ENCODE measurements at places on chromosomes 2 and 18.

DNA sequence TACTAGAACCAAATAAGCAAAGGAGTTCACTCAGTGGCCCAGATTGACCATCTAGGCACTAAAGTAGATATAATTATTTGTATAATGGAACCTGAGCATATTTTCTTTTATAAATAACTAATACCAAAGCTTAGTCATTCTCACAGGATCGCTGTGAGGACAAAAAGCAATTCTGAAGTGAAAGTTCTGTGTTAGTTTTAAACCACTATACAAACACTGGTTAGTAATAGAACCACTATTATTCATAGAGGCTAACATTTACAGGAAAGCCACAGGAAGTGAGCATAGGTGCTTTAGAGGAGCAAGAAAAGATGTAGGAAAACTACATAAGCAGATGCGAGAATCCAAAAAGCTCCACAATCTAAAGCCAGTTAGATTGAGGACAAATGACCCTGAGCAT is 364.7 kb downstream of the XIRP2 start:
- no peak for DNase-seq

- DNase-seq, result peak; percentile 72
Observed at GRCh38 chr2:24021122-24021998, 11.5 kb downstream of the MFSD2B start.

DNA sequence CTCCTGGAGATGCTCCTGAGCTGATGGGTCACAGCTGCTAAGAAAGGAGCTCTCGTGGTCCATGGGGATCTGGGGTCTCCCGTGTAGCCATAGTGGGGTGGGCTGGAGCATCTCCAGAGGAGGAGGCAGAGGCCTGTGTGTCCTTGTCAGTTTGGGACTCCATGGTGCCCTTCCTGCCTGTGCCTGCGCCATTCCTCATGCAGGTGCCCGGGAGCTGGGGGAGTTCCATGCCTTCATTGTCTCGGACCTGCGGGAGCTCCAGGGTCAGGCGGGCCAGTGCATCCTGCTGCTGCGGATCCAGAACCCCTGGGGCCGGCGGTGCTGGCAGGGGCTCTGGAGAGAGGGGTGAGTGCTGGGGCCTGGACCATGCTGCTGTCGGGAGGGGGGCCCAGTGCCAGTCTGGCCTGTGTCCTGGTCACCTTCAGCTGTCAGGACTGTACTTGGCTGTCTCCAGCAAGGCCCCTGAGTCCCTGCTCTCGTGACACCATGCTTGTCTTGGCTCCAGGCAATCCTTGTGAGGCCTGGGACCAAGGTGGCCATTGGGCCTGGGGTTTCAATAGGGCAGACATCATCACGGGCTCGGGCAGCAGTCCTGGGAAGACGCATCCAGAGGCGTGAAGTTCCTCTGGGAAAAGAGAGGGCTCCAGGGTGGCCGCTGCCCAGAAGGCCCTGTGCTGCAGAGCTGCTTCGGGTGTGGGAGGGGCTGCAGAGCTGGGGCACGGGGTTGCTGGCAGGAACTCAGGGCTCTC is 7.3 kb downstream of the CAPN10 start:
- DNase-seq, result no peak

- DNase-seq, result no peak
Observed at GRCh38 chr2:162293122-162293786, 25.2 kb downstream of the IFIH1 start.

GRCh38 chr2:67503066-67503795 is 106.1 kb downstream of the ETAA1 start:
- DNase-seq, result no peak

DNA sequence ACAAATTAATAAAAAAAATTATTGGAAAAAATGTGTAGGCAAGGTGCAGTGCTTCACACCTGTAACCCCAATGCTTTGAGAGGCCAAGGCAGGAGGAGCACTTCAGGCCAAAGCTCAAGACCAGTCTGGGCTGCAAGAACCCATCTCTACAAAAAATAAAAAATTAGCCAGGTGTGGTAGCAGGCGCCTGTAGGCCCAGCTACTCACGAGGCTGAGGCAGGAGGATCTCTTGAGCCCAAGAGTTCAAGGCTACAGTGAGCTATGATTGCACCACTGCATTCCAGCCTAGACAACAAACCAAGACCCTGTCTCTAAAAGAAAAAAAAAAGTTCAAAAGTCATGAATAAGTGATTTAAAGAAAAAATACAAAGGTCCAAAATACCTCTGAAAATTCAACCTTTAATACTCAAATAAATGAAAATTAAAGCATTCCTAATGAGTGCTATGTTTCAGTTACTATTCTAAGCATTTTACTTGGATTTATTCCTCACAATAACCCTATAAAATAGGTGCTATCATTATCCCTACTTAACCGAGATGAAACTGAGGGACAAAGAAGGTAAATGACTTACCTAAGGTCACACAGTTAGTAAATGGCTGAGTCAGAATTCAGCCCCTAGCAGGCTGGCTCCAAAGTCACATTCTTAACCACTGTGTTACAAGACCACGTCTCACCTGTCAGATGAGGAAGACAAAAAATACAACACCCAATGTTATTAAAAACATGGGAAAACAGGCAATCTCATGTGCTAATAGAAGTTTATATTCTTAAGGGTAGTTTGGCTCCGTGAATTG is 36.4 kb upstream of the PCBP1 start:
- no peak for DNase-seq

- DNase-seq, result peak; percentile 28
Observed at GRCh38 chr18:59707306-59707705, 10.1 kb upstream of the CCBE1 start.

GRCh38 chr2:207474863-207475485 is 54.8 kb upstream of the CREB1 start:
- DNase-seq, result peak; percentile 42

DNA sequence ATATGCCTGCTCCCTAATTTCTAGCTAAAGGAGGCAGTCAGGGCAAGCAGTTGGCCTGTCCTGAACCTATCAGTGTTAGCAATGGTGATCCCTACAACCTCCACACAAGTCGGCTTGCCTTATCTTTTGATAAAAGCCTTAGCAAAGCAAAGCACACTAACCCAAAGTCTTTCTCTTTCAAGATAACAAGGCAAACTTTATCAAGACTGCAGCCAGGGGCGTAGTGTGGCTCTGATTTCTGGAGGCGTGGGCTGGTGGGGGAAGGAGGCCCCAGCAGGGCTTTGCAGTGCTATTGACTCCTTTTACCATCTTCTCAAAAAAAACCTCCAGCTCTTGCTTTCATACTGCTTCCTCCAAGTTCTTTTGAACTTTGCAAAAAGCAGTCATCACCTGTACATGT is 40.2 kb upstream of the LAMA1 start:
- no peak for DNase-seq

- DNase-seq, result no peak
Observed at GRCh38 chr2:102418421-102418961, 4.5 kb upstream of the IL18RAP start.

- no peak for DNase-seq
Observed at GRCh38 chr2:166361351-166362153, 14.2 kb downstream of the SCN9A start.

DNA sequence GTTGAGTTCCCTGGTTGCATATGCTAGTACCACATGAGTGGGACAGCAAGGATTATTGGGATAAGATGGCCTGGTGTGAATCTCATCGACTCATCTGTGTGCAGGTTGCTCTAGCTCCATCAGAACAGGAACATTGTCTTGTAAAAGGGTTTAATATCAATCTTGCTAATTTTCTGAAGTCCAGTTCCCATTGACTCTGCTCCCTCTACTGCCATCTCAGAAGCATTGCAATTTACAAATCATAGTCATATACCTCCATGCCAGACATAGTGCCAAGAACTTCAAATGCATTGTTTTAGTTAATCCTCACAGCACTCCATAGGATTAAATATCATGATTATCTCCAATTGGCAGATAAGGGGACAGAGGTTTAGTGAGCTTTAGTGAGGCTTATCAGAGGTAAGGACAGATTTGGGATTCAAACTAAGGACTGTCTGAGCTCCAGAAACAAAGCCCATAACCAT is 4.8 kb upstream of the STAT4 start:
- peak; percentile 19 for DNase-seq

GRCh38 chr2:108455571-108455970 is 6.6 kb downstream of the GCC2 start:
- DNase-seq, result no peak

DNA sequence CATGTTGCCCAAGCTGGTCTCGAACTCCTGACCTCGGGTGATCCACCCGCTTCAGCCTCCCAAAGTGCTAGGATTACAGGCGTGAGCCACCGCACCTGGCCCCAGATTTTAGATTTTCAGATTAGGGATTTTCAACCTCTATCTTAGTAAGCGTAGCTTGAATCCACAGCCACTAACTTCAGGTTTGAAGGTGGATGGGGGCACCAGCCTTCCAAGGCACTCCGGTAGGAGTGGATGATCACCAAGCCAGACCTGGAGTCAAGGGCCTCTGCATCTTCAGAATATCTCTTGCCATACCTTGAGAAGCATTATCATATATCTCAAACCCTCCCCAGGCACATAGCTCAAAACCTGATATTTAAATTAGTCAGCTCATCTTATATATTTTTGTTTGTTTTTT is 17.9 kb downstream of the GALM start:
- no peak for DNase-seq

DNA sequence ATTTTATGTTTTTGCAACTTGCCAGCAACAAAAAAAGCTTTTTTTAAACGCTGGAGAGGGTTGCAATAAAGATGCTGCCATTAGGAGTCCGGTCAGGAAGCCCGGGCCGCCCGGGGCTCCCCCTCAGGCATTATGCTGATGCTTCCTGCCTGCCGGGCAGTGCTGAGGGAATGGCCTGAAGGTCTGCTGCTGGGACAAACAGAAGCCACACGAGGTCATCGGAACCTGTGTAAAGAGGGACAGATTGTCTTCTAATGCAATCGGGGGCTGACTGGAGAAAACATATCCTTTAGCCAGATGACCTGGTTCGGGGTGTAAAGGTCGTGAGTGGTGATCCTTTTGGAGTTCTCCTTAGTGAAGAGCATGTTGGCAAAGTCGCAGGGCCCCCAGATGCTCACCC is 2.3 kb downstream of the IMPA2 start:
- DNase-seq, result no peak

DNA sequence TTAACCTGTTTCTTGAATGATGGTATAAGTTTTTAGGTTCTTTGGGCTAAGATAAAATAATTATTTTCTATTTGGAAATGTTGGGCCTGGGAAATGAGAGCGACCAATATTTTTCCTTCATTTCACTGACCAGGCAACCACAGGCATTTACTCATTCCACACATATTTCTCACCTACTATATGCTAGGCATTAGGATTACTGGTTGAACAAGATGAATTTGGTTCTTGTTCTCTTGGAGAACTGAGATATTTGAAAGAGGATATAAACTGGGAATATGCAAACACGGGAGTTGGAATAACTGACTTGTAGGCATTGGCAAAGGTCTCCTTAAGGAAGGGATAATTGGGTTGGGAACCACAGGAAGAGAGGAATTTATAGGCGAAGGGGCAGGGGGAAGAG is 3.9 kb upstream of the MYL1 start:
- no peak for DNase-seq

DNA sequence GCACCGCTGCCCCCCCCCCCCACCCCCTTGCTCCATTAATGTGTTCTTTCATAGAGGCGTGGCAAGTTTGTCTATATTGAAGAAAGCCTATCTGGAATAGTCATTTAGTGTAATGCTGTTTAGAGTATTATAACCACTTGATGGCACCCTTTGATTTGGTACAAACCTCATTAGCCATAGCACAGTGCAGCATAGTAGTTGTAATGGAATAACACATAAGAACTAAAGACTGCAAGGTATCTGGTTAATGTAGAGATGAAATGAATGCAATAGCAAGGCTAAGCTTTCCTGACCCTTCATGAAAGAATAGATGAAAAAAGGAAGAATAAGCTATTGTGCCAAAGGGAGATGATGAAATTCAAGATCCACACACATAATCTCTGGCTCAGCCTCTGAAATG is 81.9 kb downstream of the EHBP1 start:
- DNase-seq, result peak; percentile 29

DNA sequence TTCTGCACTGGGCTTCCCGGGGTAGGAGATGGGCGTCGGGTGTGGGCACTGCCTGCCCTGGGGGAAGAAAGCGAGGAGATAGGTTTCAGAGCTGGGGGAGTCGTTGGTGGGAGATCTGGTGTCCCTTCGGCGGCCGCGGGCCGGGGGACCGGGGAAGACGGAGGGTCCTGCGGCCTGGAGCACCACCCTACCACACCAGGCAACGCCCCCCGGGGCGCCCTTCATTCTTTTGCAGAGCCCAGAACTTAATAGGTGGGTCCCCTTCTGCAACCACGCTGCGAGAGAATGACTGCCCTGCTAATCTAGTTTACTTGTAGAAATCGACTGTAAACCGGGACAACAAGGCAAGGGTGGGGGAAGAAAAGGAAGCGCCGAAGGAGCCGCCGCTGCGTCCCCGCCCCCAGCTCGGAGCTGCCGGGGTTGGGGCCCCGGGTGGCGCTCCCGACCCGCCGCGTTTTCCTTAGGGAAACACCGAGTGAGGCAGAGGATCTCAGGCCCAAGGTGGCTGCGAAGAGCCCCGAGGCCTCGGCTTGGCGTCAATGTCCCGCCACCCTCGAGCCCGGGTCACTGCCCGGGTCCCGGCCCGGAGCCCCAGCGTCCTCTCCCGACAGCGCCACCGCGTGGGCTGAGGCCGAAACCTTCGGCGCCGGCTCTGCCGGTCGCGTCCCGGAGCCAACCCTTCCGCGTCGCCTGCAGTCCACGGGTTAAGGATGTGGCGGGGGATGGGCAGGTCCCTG is 5.4 kb upstream of the SATB2 start:
- DNase-seq, result peak; percentile 81

GRCh38 chr2:207483477-207483876 is 46.3 kb upstream of the CREB1 start:
- DNase-seq, result no peak

GRCh38 chr2:143762176-143762928 is 633.1 kb downstream of the ARHGAP15 start:
- peak; percentile 69 for DNase-seq

DNA sequence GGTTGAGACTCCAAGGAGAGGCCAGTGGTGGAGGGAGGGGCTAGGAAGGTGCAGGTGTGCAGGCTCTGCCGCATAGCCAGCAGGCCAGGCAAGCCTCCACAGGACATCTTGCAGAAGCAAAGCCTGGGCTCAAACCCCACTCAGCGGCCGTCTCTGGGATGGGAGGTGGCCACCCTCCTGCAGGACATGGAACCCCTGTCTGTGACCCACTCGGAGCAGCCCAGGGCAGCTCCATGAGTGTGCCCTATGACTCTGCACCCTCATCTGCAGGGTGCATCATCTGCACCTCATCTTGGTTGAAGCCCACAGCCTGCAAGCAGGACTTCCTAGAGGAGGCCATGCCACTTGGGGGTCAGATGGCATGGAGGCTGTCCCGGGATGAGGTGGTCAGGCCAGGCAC is 46.3 kb downstream of the GPC1 start:
- DNase-seq, result peak; percentile 1

DNA sequence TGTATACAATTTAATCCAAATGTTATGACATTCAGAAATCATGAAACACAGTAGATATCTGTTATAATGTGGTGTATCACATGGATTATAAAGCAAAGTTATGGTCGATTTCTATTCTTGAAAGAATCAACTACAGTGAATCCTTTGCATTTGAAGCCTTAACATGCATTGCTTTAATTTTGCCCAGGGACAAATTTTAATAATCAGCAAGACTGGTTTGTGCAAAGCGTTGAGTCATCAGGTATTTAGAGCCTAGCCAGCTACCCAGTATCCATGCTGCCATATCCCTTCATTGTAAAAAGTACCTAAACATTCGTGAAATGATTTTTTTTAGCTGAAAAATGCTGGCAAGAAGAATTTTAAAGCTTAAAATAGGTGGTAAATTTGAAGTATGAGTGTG is 8.9 kb upstream of the SPDYA start:
- no peak for DNase-seq

Measured in iPS-NIHi11 (cell line).